ENCODE measurements at places on chromosomes 16 and 17.

- peak; percentile 62 for DNase-seq
Observed at GRCh38 chr16:90077757-90078578, 837 bp upstream of the PRDM7 start.

- DNase-seq = no peak
Observed at GRCh38 chr16:30786115-30786935, 680 bp downstream of the ZNF629 start.

DNA sequence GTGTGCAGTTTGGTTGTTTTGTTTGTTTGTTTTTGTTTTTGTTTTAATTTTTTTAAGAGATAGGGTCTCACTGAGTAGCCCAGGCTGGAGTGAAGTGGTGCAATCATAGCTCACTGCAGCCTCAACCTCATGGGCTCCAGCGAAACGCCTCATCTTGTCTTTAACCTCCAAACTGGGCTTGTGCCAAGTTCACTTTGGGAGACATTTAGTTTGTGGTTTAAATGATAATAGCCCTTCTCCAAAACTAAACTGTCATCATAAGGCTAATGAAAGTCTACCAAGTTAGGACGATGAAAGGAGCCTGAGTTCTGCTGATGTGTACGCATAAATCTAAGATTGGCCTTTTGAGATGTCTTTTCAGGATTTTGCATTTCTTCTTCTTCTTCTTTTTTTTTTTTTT lies 6.5 kb upstream of the CARD14 start:
- DNase-seq = no peak

GRCh38 chr17:15263206-15263579 lies 1.9 kb downstream of the PMP22 start:
- no peak for DNase-seq

DNA sequence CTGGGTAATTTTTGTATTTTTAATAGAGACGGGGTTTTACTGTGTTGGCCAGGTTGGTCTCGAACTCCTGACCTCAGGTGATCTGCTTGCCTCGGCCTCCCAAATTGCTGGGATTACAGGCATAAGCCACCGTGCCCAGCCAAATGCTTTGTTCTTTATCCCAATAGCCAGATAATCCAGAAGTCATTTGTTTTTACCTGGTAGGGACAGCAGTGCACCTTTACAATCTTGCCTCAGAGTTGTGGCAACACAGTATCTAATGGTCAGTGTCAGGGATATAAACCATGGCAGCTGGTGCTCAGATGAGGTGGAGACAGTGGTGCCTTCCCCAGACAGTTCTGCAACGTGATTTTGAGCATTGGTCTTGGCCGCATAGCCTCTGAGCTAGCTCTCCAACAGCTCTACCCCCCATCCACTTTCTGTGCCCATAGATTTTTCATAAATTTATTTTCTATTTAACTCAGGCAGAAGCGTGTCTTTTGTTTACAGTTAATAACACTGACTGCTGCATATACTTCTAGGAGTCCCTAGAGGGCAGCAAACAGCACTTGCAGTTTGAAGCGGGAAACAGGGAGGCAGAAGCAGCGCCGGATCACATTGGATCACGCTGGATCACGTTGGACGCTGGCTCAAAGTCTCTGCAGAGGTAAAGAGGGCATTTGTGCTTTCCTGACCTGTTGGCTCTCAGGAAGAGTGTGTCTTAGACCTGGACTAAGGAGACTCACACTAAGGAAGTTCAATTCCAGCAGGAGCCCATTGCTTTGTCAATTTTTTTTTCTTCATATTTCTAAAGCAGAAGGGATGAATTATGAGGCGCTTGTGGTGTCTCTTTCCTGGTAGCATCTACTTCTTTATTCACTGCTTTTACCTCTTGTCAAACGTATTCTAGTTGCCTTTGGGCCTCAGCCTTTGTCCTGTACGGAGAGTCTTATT lies 5.1 kb upstream of the GGT6 start:
- peak; percentile 68 for DNase-seq

GRCh38 chr17:10022416-10022815 lies 117.3 kb upstream of the RCVRN start:
- no peak for DNase-seq

DNA sequence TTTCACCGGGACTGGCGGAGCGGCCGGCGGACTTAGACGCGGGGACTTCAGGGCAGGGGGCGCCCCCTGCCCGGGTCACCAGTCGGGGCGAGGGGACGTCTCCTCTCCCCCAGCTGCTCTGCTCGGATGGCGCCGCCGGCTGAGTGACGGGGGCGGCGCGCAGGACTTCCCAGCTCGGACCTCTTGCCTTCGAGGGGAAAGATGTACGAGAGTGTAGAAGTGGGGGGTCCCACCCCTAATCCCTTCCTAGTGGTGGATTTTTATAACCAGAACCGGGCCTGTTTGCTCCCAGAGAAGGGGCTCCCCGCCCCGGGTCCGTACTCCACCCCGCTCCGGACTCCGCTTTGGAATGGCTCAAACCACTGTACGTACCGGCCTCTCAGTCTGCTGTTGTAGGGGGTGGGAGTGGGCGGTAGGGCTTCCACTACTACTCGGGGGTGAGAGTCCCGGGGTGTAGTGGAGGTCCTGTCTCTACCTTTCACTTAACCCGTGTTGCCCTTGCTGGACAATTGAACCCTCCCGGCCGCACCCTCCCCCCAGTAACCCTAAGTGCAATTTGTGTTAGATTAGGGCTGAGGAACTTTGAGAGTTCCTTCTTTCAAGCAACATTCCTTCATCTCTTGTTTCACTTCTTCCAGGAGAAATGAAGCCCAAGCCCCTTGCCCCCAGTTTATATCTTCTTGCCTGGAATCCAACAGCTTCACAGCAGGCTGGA lies 21.9 kb downstream of the GJD3 start:
- no peak for DNase-seq

DNA sequence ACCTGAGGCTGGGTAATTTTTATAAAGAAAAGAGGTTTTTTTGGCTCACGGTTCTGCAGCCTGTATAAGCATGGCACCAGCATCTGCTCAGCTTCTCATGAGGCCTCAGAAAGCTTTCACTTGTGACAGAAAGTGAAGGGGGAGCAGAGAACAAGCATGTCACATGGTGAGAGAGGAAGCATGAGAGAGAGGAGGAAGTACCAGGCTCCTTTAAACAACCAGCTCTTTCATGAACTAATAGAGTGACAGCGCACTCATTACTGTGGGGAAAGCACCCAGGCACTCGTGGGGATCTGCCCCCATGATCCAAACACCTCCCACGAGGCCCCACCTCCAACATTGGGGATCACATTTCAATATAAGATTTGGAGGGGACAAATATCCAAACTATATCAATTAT lies 86.8 kb downstream of the USP32 start:
- DNase-seq = peak; percentile 32

- no peak for DNase-seq
Observed at GRCh38 chr17:48592577-48592976, 1.0 kb downstream of the HOXB5 start.

- DNase-seq = no peak
Observed at GRCh38 chr16:54890381-54890780, 40.3 kb upstream of the IRX5 start.

DNA sequence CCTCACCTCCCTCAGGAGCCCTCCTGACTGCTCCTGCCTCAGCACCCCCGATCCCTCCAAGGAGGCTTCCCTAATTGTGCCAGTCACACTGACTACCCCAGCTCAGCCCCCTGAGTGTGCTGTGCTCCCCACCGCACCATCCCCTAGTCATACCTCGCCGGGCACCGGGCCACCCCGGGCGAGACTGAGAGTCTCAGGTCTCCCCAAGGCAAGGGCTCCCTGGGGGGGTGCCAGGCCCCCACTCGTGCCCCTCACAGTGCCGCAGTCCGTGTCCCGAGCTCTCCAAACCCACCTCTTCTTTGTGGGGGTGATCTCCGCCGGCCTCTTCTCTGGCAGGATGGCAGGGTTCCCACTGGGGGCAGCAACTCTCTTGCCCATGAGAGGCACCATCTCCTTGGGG lies 3.2 kb downstream of the TRPV3 start:
- DNase-seq = no peak

DNA sequence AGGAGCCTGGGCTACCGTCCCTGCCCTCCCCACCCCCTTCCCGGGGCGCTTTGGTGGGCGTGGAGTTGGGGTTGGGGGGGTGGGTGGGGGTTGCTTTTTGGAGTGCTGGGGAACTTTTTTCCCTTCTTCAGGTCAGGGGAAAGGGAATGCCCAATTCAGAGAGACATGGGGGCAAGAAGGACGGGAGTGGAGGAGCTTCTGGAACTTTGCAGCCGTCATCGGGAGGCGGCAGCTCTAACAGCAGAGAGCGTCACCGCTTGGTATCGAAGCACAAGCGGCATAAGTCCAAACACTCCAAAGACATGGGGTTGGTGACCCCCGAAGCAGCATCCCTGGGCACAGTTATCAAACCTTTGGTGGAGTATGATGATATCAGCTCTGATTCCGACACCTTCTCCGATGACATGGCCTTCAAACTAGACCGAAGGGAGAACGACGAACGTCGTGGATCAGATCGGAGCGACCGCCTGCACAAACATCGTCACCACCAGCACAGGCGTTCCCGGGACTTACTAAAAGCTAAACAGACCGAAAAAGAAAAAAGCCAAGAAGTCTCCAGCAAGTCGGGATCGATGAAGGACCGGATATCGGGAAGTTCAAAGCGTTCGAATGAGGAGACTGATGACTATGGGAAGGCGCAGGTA lies 762 bp downstream of the CDK12 start:
- no peak for DNase-seq

- DNase-seq = no peak
Observed at GRCh38 chr16:78607465-78607864, 508.0 kb downstream of the WWOX start.

DNA sequence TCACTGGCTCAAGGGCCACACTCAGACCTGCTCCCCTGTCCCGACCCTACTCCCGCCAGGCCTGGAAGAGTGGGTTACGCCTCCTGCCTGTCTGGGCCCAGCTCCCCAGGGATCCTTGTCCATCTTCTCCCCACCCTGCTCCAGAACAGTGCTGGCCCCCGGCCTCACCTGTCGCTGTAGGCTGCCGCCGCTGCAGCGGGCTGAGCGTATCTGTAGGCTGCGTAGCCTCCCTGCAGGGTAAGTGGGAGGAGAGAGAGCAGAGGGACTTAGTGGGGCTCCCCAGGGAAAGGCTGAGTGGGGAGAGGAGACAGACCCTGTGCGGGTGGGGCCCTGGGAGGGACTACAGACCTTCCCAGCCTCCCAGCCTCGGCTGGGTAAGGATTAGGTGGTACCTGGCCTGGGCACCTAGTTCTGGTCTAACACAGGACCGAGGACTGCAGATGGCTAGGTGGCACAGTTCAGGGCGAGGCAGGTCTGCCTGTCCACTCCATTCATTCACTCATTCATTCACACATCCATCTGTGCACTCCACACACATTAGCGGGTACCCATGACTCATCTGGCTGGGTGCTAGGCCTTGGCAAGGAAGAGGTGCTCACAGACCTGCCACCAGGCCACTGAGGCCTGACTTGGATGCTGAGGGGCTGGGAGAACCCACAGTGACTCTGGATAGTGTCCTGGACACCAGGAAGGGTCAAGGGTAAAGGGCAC lies 20.9 kb downstream of the ENGASE start:
- no peak for DNase-seq

GRCh38 chr17:78401891-78402290 lies 23.4 kb downstream of the PGS1 start:
- DNase-seq = no peak

DNA sequence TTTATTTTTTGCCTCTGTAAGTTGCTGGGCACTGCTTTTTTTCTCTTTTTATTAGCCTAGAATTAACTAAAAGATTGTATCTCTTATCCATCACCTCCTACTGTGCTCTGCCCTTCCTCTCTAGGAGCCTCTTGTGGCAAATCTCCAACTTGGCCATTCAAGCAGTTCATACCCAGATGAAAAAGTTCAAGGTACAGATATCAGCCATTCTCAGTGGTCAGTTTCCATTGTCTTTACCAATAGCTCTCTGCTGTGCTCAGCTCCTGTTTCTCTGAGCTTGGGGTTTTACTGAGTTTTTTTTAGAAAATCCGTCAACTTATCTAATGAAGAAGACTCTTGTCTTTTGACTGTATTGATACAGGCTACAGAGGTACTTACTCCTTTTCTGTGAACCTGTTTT lies 15.6 kb downstream of the MOSMO start:
- DNase-seq = no peak

DNA sequence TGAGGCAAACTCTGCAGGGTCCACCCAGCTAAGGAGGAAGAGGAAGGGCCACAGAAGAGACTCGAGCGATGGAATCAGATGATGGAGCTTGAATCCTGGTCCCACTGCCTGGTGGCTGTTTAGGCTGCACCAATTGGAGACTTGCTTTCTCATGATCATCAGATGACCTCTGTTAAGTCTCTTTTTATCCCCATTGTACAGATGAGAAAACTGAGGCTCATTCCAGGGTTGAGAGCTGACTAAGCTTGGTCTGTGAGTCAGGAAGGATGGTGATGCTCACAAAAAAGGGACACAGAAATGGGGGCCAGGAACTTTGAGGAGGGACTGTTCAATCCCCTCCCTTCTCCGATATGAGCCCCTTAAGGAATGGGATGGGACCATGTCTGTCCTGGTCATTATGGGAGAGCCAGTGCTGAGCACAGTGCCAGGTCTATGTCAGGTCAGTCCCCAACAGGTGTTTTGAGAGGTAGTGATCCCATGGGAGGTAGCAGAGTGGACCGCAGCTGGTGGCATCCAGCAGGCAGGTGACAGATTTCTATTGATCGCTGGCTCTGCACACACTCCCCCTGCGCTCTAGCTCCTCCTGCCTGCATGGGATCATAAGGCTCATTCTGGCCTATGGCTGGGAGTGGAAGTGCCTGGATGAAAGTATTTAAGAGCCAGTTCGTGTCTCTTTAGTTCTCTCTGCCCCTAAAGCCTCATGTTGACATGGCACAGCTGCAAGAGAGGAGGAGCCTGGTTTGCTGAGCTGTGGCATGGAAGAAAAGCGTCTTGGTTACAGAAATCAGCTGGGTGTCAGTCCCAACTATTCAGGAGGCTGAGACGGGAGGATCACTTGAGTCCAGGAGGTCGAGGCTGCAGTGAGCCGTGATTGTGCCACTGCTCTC lies 27.2 kb downstream of the SNX20 start:
- no peak for DNase-seq

- no peak for DNase-seq
Observed at GRCh38 chr16:558298-559020, 1.7 kb upstream of the PRR35 start.

DNA sequence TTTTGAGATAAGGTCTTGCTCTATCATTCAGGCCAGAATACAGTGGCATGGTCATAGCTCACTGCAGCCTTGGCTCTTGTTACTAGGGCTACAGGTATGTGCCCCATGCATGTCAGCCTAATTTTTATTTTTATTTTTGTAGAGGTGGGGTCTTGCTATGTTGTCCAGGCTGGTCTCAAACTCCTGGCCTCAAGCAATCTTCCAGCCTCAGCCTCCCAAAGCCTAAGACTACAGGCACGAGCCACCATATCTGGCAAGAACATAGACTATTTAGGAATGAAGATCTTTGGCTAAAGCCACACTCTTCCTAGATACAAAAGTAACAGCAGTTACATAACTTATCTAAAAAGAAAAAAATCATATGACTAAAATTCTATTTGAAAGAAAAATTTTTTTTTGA lies 15.6 kb upstream of the DDX19A start:
- DNase-seq = no peak

GRCh38 chr16:60127196-60127595 lies 1393.1 kb upstream of the GOT2 start:
- no peak for DNase-seq

All from CD4-positive, alpha-beta T cell treated with Interleukin-10 for 1 hour (primary cell).